ENCODE measurements at places on chromosomes 13 and 19.
A peak's percentile ranks its signal among the peaks of the same experiment; 100 is the strongest.

GRCh38 chr19:38539751-38540150 is 78.0 kb downstream of the MAP4K1 start:
- DNase-seq: no peak

GRCh38 chr13:95235199-95235756 is 66.0 kb downstream of the ABCC4 start:
- DNase-seq: no peak

DNA sequence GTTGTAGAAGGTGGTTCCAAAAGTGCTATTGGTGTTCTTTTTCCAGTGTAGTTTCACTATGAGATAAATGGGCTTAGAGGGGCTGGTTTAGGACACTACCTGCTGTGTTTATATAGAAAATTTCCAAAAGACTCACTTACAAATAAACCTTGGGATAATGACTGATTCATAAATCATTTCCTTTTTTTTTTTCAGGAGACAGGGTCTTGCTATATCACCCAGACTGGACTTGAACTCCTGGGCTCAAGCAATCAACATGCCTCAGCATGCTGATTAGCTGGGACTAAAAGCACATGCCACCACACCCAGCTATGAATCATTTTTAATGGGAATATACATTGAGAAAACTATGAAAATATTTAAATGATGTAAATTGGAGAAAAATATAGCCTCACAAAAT is 376.6 kb downstream of the PCDH9 start:
- no peak for DNase-seq

DNA sequence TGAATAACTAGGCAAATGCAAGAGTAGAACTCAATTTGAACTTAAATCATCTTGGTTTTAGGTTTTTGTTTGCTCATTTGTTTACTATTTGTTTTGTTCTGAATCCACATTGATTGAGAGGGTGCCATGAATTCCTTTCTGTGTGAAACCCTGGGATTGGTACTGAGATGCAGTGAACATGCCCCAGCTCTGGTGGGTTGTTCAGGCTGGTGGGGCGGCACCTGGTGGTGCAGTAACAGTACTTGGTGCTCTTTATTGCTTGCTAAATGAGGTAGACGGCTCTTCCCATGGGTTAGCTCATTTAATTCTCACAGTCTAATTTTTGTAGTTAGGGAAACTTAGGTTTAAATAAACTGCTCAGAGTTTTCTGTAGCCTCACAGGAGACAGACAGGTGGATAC is 48.4 kb downstream of the WASF3 start:
- no peak for DNase-seq

DNA sequence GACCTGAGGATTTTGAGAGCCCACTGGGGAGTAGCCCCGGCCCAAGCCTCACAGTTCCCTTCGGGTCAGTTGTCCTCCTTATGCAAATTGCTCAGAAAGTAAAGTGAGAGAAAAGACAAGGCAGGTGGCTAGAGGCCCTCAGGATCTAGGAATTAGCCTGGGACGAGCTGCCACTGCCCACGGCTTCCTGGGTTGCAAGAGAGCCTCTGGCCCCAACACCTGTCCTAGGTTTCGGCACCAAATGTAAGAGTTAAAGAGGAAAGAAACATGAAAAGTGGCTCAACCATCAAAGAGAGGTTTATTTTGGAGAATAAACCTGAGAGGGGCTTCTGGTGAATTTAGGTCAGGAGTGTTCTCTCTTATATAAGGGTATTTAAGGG is 25.6 kb downstream of the TMEM255B start:
- DNase-seq: no peak

- no peak for DNase-seq
Observed at GRCh38 chr19:46299695-46300094, 2.9 kb downstream of the HIF3A start.

DNA sequence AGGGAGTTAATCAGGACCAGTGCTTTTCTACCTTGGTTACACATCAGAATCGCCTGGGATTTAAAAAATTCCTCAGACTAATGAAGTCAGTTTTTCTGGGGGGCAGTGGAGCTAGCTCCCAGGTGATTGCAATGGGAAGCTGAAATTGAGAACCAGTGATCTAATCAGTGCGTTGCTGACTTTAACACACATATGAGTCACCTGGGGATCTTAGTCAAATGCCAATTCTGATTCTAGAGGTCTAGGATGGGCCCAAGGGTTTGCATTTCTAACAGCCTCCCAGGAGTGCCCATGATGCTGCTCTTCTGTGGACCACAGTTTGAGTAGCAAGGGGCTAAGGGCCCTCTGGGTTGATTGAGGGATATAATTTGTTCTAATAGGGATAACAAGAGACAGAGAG is 54.5 kb downstream of the KL start:
- DNase-seq: no peak

GRCh38 chr19:28876609-28877123 is 336.3 kb downstream of the UQCRFS1 start:
- no peak for DNase-seq

DNA sequence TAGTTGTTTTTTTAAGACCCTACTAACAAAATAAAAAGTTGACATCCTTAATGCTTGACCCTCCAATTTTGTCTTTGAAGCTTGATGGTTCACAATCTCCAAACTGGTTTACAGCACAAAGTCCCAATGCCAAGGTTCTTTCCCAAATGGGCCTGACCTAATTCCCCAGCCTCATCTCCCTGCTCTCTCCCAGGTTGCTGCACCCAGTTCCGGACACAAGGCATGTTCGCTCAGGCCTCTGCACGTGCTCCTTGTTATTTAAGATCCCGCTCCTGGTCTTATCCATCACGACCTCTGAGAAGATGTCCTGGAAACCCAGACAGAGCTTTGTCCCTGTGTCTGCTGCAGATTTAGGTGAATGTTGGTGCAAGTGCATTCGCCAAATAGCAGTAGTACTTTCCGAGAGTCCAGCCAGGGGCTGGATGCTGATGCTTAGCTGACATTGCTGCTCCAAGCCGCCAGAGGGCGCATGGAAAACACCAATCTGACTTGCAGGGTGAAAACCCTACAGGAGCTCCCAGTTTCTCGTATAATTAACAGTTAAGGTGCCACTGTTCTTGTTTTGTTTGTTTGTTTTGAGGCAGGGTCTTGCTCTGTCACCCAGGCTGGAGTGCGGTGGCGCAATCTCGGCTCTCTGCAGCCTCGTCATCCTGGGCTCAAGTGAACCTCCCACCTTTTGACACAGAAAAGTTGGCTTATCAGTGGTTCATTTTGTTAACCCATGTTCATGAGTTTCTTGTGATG is 18.5 kb downstream of the LYPD3 start:
- DNase-seq: peak; percentile 69
